ENCODE measurements at places on chromosomes 1 and 21. TPM values are rescaled to one million over a fixed set of nuclear protein-coding genes. Genes with fewer than 3 reads are reported as not detected.
A peak's percentile ranks its signal among the peaks of the same experiment; 100 is the strongest.

DNA sequence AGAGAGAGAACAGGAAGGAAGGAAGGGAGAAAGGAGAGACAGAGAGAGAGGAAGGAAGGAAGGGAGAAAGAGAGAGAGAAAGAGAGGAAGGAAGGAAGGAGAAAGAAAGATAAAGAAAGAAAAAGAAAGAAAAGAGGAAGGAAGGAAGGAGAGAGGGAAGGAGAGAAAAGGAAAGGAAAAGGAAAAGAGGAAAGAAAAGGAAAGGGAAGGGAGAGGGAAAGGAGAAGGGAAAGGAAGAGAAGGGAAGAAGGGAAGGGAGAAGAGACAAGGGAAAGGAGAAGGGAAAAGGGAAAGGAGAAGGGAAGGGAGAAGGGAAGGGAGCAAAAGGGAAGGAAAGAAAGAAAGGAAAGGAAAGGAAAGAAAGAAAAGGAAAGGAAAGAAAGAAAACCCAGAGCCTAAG is 404.6 kb downstream of the DISC1 start:
- no peak for DNase-seq

DNA sequence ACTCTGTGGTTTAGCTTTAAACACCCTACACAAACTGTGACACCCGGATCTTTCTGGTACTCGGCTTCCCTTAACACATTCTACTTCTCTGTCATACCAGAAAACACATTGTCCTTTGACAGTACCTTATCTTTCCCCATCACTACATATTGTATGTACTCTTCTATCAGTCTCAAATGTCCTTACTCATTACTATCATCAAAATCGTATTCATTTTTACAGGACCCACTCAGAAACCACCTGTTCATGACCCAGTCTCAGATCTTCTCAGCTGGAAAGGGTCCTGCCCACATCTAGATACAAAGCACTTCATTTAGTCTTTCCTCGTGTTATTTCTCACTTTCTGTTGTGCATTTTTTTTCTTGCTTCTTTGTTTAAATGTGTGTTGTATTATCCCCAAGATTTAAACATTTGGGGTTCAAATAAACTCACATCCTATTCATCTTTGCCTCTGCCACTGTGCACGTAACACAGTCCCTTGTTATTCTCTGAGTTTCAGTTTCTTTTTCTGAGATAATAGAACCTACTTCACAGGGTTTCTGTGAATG is 27.7 kb downstream of the CD34 start:
- DNase-seq, result no peak

DNA sequence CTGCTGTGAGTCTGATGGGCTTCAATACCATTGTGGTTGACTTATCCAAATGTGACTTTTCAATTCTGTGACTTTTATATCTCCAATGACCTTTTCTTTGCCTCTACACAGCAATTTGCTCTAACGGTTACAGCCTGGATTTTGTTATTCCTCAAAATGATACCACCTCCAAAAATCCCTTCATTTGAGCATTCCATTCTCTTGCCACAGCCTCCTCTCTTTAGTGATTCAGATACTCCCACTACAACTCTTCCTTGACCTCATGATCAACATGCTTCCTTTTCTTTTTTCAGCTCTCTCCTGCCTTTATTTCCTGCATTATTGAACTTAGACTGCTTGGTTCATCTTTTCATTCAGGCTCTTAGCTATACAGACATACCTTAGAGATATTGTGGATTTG is 16.6 kb upstream of the IL19 start:
- no peak for DNase-seq

- no peak for DNase-seq
Measured at GRCh38 chr1:173917149-173917548, at the start of gene SERPINC1. Gene SERPINC1, minus strand, starts transcription at chr1:173917327. Its CDS starts 68 bp downstream, at chr1:173917259.

DNA sequence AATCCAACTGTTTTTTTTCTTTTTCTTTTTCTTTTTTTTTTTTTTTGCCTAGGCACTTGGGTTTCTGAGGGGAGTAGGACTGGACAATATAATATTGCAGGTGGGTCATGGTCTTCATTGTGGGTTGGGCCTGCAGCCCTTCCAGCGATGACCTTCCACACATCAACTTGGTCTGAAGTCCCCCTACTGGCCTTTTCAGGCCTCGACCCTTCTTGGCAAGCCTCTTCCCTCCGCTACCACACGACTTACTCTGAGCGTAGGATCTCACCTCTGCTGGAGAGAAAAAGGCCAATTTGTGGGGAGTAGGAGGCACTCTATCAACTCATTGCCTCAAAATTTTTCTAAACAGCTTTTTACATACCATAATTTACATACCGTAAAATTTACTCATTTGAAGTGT is 51.1 kb upstream of the GRIK3 start:
- no peak for DNase-seq

DNA sequence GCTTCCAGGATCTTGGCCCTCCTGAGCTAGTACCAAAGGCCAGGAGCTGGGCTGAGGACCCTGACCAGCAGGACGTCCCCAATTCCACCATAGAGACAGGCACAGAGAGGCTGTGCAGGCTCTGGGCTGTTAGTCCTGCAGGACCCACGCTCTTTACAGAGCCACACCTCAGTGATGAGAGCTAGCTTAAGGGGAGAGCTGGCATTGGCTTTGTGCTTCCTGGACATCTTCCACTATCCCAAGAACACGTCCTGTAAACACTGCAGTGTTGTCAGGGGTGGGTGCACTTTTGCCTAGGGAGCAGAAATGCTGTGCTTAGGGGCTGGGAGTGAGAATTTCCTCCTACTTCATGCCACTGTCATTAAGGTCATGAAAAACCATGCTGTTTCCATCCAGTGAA is 91.7 kb upstream of the EDN2 start:
- no peak for DNase-seq

- DNase-seq, result no peak
Measured at GRCh38 chr1:195439661-195440060, 1168.6 kb downstream of the KCNT2 start.

- no peak for DNase-seq
Measured at GRCh38 chr1:3231245-3231644, 162.2 kb downstream of the PRDM16 start.

DNA sequence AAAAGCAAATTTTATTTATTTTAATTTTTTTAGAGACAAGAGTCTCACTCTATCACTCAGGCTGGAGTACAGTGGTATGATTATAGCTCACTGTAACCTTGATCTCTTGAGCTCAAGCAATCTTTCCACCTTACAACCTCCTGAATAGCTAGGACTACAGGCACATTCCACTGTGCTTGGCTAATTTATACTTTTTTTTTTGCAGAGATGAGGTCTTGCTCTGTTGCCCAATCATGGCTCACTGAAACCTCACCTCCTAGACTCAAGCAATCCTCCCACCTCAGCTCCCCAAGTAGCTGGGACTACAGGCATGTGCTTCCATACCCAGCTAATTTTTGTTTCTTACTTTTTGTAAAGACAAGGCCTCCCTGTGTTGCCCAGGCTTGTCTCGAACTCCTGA is 49.5 kb downstream of the DR1 start:
- no peak for DNase-seq

- DNase-seq, result peak; percentile 45
Measured at GRCh38 chr1:15323351-15323988, 76.4 kb downstream of the FHAD1 start.

DNA sequence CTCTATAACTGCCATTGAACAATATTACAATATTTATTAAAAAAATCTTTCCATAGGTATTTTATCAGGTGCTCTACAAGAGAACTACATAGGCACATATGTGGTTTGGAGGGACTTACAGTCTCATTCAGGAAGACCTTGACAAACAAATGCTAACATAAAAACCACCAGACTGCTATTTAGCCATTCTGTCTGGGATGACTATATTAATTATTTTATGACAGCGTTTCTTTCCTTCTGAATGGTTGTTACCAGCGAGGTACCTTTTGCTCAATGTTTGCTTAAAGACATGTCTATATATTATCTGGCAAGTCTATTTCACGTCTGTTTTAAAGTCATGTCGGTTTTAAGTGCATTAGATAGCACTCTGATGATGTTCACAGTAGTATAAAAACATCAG is 69.7 kb downstream of the RUNX1 start:
- no peak for DNase-seq

DNA sequence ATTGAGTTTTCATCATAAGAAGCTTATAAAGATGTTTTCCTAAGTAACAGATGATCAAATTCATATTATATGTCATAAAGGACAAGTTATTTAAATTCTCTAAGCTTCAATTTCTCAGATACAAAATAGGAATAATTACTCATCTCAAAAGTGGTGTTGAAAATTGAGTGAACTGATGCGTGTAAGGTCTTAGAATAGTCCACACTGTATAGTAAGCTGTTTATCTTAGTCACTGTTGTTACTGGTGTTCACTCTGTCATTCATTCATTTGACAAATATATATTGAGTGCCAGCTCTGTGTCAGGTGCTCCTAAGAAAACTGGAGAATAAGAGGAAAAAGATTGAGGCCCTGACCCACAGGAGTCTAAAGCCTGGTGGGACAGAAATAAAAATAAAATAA is 186.3 kb upstream of the BRINP3 start:
- DNase-seq, result no peak

DNA sequence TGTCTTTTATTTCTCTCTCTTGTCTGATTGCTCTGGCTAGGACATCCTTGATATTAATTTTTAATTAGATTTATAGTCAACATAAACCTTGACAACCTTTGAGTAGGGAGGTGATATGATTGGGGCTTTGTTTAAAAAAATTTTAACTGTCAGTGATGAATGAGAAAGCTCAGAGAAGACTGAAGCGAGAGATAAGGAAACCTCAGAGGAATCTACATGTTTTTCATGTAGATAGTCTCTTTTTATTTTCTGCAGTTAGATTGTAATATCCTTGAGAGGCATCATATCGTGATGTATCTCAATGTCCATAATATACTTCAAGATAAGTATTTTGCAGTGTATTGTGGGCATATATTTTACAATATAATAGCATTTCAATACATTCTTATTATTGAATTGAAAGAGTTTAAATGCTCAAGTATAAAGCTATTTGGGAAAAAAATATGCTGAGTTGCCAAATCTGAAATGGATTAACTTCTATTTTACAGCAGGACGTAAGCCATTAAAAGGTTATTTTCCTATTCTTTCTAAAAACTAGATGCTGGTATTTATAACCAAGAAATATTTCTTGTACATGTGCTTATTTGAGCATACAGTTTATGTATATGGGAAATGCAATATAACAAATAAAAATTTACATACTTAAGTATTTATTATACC is 802.4 kb upstream of the ADGRL4 start:
- DNase-seq, result no peak

DNA sequence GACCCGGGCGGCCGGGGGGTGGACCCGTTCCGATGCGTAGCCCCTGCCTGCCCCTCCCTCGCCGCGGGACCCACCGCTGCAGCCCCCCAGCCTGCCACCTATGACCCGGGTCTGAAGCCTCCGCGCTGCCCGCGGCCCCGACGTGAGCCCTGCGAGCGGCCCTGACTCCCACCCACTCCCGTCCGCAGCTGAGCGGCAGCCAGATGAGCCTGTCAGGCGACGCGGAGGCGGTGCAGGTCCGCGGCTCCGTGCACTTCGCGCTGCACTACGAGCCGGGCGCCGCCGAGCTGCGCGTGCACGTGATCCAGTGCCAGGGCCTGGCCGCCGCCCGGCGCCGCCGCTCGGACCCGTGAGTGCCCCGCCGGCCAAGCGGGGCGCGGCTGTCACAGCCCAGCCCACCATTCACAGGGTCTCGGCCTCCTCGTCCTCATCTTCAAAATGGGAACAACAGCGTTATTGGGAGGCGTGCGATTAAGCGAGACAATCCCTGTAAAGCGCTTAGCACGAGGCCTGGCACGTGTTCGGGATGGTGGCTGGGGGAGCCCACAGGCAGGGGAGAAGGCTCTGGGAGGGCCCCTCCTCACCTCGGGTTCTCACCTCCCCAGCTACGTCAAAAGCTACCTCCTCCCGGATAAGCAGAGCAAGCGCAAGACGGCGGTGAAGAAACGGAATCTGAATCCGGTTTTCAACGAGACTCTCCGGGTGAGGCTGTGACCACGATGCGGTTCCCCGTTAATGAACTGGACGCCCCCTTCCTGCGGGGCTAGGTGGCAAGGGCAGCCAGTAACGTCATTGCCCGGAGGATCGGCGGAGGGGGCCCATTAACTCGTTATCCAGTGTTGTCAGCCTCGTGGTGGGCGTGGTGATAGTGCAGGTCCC is 8.2 kb downstream of the SYTL1 start:
- DNase-seq, result peak; percentile 81

GRCh38 chr1:93036672-93037071 is 42.4 kb upstream of the MTF2 start:
- DNase-seq, result no peak

DNA sequence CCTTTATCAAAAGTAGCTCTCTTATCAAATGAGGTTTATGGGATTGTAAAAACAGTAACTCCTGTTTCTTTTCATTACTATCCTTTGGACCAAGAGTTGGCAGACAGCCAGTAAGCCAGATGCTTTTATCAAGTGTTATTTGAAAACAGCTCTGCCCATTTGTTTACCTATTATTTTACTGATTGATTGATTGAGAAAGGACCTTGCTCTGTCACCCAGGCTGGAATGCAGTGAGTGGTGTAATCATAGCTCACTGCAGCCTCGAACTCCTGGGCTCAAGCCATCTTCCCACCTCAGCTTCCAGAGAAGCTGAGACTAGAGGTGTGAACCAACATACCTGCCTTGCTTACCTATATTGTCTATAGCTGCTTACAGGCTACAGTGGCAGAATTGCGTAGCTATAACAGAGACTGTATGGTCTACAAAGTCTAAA is 3.6 kb downstream of the PRKAB2 start:
- DNase-seq, result no peak

DNA sequence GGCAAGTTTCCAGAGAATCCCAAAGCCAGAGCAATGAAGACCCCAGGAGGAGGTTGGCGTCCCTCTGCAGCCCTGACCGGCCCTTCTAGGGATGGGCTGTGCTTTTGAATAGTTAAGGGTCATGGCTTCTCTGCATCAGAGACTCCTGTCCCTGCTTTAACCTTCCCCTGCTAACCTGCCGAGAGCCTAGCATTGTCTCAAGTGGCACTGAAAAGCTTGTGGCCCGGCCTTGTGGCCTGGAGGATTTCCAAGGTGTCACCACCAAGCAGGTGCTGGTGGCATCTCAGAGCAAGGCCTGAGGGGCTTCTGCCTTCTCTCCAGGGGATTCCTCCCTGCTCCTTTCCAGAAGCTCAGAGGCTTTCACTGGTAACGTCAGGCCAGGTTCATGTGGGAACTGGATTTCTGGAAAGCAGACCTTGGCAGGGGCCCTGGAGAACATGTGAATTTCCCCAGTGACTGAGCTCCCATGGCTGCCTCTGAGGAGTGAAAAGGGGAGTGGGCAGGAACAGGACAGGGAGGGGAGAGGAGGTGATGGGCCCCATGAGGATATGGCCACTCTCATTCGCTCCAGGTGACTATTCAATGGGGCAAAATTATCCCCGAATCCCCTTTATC is 409.9 kb downstream of the PTPRU start:
- no peak for DNase-seq

Gene DENND2C
- 2.0 TPM for total RNA-seq

Gene SHISA4
- 22.4 TPM for total RNA-seq

Gene CYP4X1
- 18.3 TPM for total RNA-seq

Gene WNT2B
- 2.0 TPM for total RNA-seq

Gene ZMPSTE24
- 54.2 TPM for total RNA-seq

Gene AADACL4
- not detected for total RNA-seq

Gene TSPAN1
- 0.82 TPM for total RNA-seq

Gene RUNX1
- total RNA-seq, result 0.41 TPM

Gene DNM3
- total RNA-seq, result 76.2 TPM
